Hematopoietic multipotent progenitor cell treated with erythropoietin and hydrocortisone succinate and interleukin-3 and kit ligand, for 4 days (in vitro differentiated cells): ENCODE measurements at places on chromosomes 3 and 15.
A peak's percentile ranks its signal among the peaks of the same experiment; 100 is the strongest.

- peak; percentile 53 for DNase-seq
Observed at GRCh38 chr3:7144697-7145308, 283.9 kb downstream of the GRM7 start.

DNA sequence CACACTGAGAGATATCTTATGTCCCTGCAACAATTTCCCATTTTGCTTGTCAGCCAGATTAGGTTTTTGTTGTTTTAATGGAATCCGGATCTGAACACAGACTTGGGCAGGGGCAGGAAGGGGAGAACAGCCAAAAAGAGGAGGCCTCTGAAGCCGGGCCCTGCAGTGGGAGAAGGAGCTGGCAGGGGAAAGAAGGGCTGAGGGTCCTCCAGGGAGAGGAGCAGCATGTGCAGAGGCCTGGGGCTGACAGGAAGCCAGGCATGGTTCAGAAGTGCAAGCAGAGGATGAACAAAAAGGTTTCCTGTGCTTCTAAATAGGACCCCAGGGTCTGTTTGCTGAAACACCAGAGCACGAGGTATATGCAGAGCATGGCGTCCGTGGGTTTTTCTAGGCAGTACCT is 49.1 kb upstream of the POMGNT2 start:
- no peak for DNase-seq

DNA sequence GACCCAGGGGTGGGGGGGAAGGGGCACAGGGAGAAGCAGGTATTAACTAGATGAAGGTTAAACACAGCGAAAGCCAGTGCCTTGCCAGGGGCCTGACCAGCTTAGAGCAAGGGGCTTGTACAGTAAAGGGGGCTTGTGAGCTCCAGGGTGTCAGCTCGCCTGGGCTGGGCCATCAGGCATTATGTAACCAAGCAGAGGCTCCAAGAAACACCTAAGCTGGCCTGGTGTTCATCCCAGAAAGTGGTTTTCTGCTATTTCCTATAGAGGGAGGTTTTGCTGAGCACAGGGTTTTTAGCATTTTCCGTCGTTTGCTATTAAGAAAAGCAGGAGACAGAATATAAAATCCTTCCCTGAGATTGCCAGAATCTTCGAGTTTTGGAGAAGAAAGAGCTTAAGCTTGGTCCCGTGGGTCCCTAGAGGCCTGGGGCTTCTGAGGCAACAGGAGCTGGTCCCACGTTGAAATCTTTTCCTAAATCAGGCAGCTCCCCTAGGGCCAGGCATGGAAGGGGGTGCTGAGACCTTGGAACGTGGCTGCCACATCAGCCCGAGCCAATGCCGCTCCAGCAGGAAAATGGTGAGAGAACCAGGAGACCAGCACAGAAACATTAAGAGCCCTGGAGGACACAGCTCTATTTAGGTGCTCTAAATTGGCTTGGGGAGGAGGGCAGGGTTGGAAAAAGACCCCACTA is 71.4 kb downstream of the ISG20 start:
- DNase-seq: no peak

GRCh38 chr15:54519577-54519976 is 541.3 kb downstream of the UNC13C start:
- peak; percentile 55 for DNase-seq

DNA sequence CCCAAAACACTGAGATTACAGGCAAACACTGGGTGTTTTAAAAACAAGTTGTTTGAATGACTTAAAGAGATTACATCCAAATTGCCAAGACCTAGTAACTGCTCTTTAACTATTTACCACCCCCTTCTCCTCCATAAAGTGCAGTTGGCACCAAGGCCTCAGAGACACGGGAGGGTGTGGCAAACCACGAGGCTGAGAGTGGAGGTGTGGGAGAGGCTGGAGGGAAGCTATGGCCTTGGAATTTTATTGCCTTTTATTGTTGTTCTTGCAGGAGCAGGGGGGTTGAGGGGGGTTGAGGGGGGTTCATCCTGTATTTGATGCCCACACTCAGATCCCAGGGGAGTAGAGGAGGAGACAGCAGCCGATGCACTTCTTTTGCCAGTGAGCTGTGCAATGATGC is 75.9 kb upstream of the CTDSPL start:
- no peak for DNase-seq

DNA sequence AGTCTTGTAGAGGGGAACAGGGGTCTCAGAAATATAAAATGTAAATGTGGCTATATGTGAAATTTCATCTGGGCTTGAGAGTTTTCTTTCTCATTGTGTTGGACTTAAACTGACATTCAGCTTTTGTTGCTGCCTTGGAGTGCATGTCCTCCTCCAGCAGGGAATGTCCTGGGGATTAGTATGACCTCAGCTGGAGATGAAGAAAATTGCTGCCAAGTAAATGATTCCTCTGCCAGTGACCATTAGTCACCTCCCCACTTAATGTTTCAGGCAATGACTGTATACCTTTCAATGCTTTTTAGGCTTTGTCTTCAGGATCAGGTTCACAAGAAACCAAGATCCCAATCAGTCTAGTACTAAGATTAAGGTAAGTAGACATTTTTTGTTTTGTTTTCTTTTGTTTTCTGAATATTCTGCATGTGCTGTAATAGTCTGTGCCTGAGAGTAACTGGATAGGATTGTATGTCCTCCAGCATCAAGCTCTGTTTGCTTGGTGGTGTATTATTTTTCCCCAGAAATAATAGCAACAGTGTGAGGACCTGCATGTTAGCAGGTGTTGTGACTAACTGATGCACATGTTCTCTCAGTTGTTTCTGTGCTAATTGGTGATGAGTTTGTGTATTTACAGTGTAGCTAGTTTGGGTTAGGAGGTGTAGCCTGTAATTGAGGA is 18.1 kb upstream of the SLC22A13 start:
- DNase-seq: no peak

DNA sequence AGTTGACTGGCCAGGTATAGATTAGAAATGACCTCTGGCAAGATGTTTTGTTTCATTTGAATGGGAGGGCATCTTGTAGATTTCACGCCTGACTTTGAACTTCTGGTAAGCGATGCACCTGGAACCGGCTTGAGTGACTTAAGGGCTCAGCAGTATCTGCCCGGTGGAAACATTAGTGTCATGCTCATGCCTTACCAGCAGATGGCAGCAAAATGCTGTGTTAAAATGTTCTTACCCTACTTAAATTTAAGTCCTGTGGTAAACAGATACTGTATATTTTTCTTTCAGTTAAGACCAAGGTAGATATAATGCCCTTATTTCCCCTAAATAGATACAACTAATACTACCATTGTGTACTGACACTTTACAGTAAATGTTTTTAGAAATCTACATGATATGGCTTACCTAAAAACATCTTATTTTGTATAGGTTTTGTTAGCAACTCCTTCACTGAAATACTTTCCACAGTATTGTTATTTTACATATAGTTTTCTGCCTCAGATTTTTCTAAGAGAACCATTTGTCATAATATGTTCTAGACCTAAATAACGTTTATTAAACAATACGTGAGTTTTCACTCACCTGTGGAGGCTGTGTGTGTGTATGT is 25.5 kb downstream of the ASB7 start:
- DNase-seq: peak; percentile 83

DNA sequence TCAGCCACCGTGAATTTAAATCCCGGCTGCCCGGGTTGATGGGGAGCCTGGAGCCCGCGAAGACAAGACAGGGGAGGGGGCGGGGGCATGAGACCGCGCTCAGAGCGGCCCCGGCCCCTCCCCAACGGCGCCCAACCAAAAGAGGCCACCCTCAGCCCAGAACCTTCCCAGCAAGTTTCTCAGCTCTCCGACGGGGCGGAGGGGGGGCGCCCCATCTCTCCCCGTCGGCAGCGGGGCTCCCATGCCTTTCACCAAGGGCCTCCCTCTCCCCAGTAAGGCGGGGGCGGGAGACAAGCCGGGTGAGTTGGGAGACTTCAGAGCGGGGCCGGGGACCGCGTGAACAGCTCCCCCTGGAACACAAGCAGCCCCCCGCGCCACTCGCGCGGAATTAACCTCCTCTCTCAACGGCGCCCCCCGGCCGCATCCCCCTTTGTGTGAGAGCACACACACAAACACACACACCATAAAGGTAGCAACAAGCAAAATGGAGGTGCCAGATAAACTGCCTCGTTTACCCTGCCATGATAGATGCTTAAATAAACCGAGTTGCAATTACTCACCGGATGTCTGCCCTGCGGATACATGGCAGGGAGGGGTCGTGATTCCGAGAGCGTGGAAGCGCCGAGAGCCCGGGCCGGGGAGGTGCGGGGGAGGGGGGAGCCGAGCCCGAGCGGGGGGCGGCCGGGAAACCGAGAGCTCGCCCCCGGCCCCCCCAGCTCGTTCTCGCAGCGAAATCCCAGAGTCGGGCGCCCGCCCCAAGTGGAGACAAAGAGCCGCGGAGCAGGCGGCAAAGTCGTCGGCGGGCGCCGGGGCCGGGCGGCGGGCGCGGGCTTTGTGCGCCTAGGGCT is 1.3 kb downstream of the TLE3 start:
- DNase-seq: peak; percentile 75

- no peak for DNase-seq
Observed at GRCh38 chr15:26892182-26892518, 25.3 kb downstream of the GABRA5 start.

DNA sequence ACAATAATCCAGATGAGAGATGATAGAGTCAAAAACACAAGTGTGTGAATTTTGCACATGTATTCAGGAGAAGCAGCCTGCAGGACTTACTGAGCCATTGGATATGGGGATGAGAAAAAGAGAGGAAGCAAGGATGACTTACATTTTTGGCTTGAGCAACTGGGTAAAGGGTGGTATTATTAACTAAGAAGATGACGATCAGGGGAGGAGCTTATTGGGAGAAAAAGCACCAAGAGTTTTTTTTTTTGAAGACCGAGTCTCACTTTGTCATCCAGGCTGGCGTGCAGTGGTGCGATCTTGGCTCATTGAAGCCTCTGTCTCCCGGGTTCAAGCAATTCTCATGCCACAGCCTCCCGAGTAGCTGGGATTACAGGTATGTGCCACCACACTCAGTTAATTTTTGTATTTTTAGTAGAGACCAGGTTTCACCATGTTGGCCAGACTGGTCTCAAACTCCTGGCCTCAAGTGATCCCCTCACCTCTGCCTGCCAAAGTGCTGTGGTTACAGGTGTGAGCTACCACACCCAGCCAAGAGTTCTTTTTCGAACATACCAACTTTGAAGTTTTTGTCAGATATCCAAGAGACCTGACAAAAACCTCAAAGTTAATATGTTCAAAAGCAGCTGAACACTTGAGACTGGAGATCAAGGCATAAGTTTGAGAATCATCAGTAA is 14.8 kb upstream of the SH3BP5 start:
- no peak for DNase-seq

DNA sequence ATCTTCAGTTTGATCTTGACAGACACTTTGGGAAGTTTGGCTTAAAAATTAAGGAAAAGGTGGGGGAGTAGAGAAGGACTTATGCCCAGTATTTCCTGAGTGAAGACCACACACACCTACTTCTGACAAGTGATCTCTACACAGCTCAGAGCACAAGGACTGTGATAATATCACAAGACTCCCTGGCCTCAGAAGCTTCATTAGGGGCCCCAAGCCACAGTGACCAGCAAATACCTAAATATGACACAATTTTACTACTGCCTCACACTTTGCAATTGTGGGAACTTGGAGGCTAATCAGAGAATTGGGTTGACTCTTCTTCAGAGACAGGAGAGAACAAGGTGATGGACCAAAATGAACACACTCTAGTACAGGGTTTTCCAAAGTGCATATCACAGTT is 2.6 kb downstream of the ILDR1 start:
- DNase-seq: peak; percentile 50

DNA sequence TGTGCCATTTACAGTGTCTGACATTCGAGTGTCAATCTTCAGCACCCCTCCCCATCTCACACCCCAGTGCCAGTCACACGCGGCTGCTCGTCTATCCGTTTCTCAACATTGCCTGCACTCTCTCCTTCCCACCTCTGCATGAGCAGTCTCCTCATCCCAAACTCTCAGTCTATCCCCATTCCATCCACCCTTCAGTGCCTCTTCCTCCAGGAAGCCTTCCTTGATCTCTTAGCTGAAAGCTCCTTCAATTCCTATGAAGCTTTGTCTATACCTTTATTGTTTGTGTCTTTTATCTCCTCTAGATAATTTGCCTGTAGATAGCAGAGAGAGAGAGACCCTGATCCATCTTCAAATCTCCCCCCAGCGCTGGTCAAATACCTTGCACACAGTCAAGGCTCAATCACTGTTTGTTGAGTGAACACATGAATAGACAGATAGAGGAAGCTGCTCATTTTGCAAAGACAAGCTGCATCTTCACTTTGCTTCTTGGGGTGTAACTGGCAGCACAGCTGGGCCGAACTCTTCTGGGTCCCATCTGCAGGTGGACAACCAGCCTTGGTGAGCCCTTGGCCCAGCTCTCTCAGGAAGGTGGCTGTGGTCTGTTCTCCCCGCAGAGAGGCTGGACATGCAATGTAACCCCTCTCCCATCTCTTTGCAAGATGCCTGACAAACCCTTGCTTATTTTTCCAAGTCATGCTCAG is 52.8 kb downstream of the ITGA11 start:
- DNase-seq: no peak

- DNase-seq: no peak
Observed at GRCh38 chr3:31636049-31636448, 103.3 kb downstream of the STT3B start.

DNA sequence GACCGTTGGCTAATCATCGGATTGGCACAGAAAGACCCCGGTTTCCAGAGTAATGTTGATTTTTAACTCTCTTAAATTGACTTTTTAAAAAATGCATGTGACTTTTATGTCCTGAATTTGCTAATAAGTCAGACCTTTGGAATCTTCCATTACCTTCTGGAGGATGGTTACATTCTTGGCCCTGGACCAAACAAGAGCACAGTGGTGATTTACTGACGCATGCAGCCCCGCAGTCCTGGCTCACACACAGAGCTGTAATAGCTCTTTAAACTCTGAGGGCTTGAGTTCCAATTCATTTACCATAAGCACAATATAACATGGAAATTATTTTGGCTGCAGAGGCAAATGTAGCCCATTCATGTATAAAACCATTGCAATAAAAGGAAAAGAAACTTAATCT is 25.1 kb downstream of the SOX14 start:
- DNase-seq: no peak

- DNase-seq: no peak
Observed at GRCh38 chr3:102348904-102349303, 85.9 kb upstream of the ZPLD1 start.

GRCh38 chr15:69554279-69554961 is 101.8 kb downstream of the RPLP1 start:
- no peak for DNase-seq

DNA sequence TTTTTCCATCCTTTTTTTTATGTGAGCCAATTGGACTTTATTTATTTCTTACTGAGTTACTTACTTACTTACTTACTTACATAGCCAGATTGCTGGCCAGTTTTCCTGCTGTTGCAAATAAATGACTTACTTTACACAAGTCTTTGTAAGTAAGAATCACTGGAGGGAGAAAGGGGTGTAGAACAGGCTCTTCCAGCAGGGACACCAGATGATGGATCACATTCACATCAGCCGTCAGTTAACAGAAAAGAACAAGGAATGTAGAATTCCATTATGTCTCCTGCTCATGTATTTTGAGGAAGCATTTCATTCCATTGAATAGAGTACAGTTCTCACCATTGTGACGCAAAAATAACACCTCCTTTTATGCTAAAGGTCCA is 188.6 kb downstream of the FNDC3B start:
- DNase-seq: no peak

- DNase-seq: no peak
Observed at GRCh38 chr3:95277613-95278012, 1214.8 kb downstream of the NSUN3 start.

GRCh38 chr3:62625268-62625667 is 249.9 kb downstream of the CADPS start:
- DNase-seq: no peak
